ENCODE measurements at places on chromosomes 12 and 14. TPM values are rescaled to one million over a fixed set of nuclear protein-coding genes. Genes with fewer than 3 reads are reported as not detected.

GRCh38 chr12:24111086-24111485 is 161.6 kb upstream of the SOX5 start:
- no peak for DNase-seq

DNA sequence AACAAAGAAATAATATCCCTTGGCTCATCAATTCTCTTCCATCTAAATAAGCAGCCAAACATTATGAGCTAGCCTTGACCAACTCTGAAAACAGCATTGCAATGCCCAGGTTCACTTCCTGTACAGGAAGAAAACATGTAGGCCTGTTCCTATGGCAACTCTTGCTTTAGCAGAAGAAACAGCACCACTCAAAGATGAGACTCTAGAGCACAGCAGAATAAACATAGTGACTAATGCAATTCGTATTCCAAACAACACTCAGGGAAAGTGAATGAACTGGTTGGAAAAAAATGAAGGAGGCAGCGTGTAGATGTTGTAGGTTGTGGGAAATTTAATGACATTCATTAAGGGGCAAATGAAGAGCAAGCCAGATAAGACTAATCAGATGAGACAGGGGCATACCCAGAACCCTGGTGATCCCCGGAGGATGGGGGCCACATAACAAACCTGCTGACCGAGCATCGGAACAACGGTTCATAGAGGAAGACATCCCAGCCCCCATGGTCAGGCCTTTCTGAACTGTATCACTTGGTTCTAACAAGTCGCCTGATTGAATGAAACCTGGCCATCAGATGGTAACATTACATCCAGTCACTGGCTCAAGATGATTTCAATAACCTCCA is 9.0 kb downstream of the ARHGDIB start:
- DNase-seq = peak; percentile 72

CNOT2 gene
- 130 TPM for total RNA-seq

- peak; percentile 14 for DNase-seq
These were observed 16.7 kb downstream of the SNRNP35 start for GRCh38 chr12:123474485-123475245.

DNA sequence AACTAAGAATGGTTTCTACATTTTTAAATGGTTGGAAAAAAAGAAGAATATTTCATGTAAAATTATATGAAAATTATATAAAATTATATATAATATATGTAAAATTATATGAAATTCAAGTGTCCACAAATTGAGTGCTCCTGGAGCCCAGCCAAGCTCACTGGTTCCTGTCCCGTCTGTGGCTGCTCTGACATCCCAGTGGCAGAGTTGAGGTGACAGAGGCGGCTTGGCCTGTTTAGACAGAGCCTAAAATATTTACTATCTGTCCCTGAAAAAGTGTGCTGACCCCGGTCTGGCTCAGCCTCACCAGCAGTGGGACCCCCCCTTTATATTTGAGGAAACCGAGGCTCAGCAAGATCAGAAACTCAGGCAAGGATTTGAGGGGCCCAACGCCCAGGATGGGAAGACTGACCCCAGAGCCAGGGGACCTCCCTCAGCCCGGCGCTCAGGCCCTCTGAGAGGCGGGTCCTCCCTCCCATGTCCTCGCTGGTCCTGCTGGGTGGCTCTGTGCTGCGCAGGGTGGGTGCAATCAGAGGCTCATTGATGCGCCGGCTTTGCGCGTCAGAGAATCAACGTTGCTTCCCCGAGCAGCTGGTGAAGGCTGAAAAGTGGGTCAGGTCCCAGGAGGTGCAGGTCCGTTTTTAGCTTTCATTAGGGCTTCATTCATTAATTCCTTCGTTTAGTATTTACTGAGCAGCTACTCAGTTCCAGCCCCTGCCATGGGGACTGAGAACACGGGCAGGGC is 21.5 kb upstream of the BEGAIN start:
- no peak for DNase-seq

DNA sequence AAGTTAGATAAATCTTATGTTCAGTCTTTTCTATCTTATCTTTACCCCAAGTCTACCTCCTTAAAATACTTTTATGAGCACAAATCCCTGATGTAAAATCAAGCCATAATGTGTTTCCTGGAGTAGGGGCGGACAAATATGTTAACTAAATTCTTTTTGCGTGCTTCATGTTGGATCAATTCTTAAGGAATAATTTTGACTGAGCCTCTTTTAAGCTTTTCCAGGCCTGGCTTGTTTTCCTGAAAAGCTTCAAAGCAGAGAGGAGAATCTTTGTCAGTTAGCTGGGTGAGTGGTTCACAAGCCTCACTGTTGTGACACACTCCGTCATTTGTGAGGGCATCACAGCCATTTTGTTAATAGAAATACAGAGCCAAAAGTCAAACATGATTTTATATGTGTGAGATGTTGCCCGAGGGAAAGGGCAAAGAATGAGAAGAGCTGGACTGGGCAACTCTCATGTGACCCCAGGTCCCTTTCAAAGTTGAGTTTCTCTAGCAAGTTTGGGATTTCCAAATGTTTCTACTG is 468.9 kb downstream of the RGS6 start:
- DNase-seq = peak; percentile 52

BICDL1 gene
- 0.27 TPM for total RNA-seq

DNA sequence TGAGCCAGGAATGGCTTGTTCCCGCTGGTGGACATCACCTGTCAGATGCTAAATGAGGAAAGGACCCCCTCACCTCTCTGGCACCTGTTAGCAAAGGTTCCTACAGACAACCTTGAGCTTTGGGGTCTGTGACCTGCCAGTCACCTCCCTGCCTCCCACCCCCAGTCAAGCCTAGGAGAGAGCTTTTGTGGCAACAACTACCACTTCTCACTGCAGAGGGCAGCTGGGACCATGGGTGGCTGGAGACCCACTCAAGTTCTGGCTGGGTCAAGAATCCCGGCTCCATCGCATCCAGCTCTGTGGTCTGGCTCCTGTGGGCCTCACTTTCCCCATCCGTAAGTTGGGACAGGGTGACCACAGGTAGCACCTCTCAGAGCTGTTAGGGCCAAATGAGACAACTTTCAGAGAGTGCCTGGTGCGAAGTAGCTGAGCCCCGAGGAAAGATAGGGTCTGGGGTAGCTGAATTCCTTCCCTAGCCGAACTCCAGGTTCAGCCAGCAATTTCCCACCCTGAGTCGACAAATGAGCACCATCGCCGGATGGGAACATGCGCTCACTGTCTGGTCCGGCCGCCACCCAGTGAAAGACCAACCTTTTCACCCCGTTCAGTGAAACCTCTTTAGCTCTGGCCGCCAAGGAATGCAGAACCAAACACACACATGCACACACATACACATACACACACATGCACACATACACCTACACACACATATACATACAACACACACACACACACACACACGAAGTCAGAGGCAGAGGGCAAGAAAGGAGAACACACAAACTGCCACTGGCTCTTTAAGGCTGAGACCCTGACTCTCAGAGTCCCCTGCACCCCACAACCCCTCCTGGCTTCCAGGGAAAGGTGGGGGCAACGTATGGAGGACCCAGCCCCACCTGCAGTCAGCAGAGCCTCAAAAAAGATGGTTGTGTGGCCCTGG is 1.9 kb downstream of the TMEM119 start:
- DNase-seq = no peak

DNA sequence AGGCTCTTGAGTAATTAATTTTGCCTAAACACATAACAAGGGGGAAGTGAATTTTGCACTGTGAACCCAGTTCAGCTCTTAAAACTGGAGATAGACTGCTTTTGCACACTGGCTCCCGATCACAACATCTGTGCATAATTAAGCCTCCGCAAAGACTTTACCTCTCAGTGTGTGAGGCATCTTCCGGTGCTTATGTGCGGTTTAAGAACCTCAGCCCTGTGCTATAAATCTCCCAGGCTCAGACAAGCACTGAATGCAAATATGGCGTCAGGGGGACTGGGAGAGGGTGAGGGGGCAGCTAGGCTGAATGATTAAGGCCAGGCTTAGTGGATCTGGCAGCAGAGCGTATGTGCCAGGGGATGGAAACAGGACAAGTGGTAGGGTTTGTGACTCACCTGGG is 103.3 kb downstream of the ADCK1 start:
- no peak for DNase-seq

TAS2R42 gene
- not detected for total RNA-seq

FITM1 gene
- 2.7 TPM for total RNA-seq

GRCh38 chr14:63862163-63862562 is 9.4 kb downstream of the SYNE2 start:
- no peak for DNase-seq

- DNase-seq = no peak
These were observed 84.8 kb downstream of the NRXN3 start for GRCh38 chr14:78254911-78255461.

CLEC4A gene
- 0.27 TPM for total RNA-seq

CHST11 gene
- 264 TPM for total RNA-seq

DNA sequence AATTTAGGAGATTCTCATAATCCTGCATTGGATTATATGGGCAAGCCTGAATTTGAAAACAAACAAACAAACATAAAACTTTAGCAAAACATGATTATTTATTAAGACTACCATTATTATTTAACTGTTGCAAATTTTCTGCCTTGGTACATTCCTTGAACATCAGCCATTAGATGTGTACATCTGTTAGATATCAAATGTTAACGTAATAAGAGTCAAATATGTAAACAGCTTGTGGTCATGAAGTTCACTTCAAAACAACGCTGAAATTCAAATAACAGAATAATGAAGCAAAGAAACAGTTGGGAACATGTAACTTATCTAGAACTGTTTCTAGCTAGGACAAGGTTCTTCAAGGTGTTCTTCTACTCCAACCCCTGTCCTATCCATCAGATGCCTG is 14.3 kb upstream of the TMX1 start:
- DNase-seq = no peak

- DNase-seq = no peak
These were observed 3.1 kb upstream of the TCTN2 start for GRCh38 chr12:123667771-123668170.

DNA sequence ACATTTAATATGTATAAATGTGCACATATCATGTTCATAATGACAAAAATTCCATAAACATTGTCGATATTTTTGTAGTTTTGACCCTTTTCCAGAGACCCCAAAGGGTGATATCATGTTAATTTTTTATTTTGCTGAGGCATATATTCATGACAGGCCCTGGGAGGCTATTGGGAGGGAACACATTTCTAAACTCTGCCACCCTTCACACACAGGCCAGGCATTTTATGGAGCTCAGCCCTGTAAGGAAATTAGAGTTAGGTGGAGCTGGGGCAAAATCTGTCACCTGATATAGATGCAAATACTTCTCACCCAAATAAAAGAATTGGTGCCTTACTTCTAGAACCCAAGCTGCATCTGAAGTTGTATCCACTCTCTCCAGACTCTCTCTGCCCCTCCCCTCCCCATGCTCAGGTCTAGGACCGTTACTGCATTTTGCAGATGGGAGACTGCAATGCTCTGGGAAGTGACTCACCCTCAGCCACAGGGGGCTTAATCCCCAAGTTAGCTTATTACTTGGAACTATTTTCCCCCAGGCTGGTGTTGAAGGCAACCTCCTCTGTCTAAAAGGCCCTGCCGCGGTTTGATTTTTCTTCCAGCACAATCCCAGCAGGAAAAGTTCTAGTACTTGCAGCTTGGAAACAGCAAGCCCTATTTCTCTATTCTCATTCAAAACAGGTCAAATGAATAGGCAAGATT is 238.9 kb downstream of the EMP1 start:
- no peak for DNase-seq

LTBP2 gene
- 0.27 TPM for total RNA-seq

GRCh38 chr12:107225635-107226034 is 132.3 kb upstream of the CRY1 start:
- DNase-seq = no peak

GRCh38 chr14:77139540-77140358 is 1.8 kb downstream of the ZDHHC22 start:
- no peak for DNase-seq

- DNase-seq = no peak
These were observed 56.0 kb upstream of the HECTD1 start for GRCh38 chr14:31263485-31264133.

SOAT2 gene
- under 0.01 TPM for total RNA-seq

RASSF8 gene
- 3.8 TPM for total RNA-seq

- DNase-seq = no peak
These were observed 45.1 kb upstream of the ATF1 start for GRCh38 chr12:50718760-50719159.

DNA sequence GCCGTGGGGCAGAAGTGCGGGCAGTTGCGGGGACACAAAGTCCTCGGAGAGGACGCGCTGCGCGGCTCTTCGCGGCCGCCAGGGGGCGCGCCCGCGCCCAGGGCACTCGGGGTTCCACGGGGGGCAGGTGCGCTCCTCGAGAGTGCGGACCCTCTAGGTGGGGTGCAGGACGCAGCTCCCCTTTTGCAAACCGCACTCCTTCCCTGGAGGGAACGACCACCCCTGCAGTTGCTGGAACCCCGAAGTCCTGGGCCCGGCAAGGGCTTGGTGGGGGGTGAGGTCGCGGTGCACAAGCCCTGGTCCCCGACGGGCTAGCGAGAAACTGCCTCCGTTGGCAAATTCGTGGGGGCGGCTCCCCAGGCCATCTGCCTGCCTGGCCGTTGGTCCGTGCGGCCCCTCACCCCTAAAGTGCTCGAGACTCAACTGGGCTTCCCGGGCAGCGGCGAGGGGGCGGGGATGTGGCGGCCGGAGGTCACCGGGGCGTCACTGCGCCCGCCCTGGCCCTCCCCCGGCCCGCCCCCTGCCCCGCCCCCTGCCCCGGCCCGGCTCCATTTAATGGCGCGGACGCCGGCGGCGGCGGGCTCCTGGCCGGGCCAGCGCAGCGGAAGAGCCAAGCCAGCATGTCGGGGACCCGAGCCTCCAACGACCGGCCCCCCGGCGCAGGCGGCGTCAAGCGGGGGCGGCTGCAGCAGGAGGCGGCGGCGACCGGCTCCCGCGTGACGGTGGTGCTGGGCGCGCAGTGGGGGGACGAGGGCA is at the start of gene ADSS1:
Gene ADSS1, plus strand, starts transcription at position 579 of the 756 bp plus-strand sequence. Its CDS starts 42 bp downstream, at position 621.
- peak; percentile 66 for DNase-seq

DNA sequence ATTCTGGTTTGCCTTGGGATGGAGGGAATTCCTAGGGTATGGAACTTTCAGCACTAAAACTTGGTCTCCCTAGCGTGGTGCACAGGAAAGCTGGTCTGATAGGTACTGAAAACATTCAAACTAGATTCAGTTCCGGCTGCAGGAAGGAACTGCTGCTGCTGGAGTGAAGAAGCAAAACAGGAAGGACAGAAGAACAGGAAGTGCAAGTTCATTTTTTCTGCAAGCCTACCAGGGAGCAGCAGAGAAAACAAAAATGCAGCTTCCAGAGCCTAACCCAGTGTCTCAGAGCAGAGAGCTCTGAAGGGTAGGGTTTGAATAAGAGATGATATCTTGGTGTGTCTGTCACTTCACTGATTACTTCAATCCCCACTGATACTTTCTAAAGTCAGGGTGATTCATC is 165.2 kb downstream of the VRK1 start:
- no peak for DNase-seq

- DNase-seq = no peak
These were observed 227.9 kb downstream of the DACT1 start for GRCh38 chr14:58865514-58866281.

PRIMA1 gene
- not detected for total RNA-seq

DNA sequence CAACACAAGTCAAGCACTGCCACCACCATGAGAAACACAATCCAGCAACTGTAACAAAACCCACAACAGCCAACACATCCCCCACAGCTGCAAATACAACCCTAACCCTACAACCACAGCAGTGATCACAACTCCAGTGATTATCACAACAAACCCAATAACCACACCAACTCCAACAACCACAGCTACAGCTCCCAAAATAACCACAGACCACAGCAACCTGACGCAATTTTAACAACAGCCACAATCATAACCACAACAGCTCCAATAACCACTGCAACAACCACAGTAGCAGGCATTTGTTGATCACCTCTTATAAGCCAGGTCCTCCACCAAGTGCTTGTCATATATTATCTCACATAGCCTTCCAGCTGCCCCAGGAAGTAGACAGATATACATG is 42.2 kb upstream of the FAM181A start:
- no peak for DNase-seq

ACRBP gene
- 15.9 TPM for total RNA-seq

WNT1 gene
- total RNA-seq = not detected

- DNase-seq = peak; percentile 53
These were observed 1.3 kb downstream of the TRIM9 start for GRCh38 chr14:51093371-51094281.
